ENCODE measurements at places on chromosomes 12 and 14.

DNA sequence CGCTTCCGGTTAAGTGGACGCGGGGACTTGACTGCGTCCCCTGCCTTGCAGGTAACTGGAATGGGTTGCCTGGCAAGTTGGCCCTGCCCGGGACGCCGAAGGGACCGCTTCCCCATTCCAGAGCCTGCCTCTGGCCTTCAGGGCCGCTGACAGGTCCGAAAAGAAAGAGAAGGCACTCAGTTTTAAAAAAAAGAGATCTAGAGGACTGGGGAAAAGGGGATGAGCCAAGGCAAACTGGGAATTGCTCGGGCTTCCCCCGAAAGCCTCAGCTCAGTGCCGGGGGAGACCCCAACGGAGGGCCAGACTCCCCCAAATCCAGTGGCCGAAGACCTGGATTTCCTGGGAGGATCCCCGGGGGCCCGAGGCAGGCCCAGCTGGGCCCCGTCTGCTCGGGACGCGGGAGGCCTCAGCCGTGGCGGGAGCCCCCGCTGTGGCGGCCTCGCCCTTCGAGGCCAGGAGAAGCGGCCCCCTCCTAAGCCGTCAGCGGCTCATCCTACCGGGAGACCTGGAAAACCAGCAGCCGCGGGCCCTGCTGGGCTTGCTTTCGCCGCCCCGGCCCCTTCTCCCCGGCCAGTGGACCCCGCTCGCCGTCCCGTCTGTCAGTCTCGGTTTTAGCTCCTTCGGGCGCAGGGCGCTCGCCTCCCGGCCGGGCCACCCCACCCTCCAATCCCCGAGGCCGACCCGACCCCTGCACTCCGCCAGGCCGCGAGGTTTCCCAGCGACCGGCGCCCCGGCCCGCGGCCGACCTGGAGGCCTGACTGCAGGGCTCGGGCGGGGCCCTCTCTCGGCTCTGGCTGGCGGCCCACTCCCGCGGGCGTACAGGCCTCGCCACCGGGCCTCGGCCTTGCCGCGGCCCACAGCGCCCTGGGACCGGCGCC lies 12.5 kb downstream of the OTX2 start:
- DNase-seq, result no peak

DNA sequence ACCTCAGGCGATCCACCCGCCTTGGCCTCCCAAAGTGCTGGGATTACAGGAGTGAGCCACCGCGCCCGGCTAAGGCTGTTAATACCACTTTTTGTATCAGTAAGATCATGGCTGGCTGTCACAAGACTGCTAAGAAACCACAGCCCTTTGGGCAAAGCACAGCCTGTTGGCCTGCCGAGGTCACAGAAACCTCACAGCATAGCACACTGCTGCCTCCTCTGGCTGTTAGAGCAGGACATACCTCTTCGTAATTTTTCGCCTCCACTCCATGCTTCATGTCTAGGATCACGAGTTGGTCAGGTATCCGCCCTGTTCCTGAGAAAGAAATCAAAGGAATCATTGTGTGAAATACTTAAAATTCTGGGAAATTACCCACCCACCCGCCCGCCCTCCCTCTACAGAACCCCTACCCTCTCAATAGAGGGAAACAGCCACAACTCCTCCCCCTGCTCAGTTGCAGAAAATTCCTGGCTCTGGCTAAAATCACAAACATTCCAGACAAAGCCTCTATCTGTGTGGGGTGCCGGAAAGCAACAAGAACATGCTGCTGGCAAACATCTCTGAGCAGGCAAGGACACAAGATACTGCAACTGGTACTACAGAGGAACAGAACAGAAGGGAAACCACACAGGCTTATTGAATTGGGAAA lies 20.7 kb upstream of the NEK9 start:
- peak; percentile 35 for DNase-seq

DNA sequence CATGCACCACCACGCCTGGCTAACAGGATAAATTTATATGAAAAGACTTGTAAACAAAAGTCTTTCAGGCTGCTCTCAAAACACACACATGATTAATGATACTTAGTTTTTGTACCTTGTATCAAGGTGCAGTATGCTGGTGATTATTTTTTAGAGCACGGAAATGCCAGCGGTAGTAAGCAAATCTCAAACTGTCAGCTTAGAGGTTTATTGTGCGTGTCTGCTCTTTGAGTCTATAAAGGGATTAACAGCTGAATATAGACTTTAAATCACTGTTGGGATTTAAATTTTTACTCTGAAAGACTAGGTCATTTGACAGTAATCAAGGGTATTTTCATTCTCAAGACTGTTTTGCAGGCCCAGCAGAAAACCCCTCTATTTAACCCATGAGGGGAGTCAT lies 50.5 kb downstream of the PLEKHA5 start:
- DNase-seq, result no peak

GRCh38 chr14:99055019-99055418 lies 217.0 kb downstream of the BCL11B start:
- no peak for DNase-seq

- no peak for DNase-seq
These were observed 159.2 kb downstream of the SYT1 start for GRCh38 chr12:79023784-79024183.

GRCh38 chr14:96926001-96926400 lies 128.8 kb downstream of the VRK1 start:
- no peak for DNase-seq

DNA sequence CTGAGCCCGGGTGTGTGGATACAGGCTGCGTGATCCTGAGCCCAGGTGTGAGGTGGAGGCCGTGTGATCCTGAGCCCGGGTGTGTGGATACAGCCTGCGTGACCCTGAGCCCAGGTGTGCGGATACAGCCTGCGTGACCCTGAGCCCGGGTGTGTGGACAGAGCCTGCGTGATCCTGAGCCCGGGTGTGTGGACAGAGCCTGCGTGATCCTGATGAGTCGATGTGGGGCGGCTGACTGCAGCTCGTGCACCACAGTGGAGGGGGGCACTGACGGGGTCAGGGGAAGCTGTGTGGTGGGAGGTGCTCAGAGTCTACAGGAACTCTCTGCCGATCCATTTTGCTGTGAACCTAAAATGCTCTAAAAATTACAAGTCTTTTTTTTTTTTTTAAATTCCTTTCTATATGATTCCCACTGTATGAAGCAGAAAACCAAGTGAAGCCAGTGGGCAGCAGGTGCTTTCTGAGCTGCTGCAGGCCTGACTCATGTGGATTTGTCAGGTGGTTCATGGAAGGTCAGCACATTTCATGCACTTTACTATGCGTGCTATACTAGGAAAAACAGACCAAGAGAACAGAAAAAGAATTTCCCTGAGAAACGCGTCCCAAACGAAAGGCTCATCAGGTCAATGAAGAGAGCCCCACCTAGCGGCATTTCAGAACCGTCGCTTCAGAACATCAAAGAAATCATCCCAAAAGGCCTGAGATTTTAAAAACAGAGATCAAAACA lies 19.3 kb downstream of the BRF1 start:
- peak; percentile 27 for DNase-seq

DNA sequence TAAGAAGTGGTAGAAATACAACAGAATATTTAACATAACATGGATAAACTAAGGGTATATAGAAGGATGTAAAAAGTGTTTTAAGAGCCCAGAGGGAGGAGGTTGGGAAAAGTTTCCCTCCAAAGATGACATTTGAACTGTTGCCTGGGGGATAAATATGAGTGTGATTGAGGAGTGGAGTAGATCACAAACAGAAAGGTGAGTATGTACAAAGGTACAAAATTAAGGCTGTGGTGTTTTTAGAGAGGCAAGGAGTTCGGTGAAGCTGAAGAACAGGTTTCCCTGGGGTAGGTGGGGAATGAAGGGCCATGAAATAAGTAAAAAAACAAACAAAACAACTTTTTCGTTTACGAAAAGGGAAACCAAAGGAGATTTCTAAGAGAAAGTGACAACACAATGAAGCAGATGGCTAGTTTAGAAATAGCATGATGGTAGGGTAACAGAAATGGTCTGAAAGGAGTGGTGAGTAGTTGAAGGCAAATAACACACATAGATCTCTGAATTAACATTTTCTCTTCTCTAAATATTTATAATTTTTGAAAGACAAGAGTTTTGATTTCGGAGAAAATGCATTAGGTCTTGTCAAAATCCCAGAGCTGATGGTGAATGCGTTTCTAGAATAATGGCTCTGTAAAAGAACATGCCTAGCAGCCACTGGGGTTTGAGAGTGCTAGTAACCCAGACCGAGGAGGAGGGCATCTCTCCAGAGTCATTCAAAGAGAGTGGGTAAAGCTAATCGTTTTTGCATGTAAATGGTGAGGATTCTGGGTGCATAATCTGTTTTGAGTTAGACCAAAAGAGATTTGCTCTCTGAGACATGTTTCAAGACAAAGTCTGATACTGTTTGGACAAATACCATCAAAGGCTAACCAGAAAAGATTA lies 240.4 kb upstream of the DCN start:
- DNase-seq, result no peak

- DNase-seq, result no peak
These were observed 538.2 kb upstream of the TBX3 start for GRCh38 chr12:115222220-115222619.

GRCh38 chr14:52077256-52077979 lies 8.6 kb upstream of the NID2 start:
- no peak for DNase-seq

DNA sequence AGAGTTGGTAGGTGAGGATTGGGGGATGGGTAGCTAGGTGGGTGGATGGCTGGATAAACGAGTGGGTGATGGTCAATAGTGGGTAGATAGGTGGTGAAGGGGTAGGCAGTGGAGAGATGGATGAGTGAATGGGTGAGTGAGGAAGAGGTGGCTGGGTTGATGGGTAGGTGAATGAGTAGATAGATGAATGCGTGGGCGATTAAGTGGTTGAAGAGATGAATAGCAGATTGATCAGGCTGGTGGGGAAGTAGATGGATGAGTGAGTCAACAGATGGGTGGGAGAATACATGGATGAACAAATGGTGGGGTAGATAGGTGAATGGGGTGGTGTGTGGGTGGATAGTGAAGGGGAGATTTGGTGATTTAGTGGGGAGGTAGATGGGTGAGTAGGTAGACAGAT lies 51.1 kb downstream of the SYNE3 start:
- peak; percentile 15 for DNase-seq

DNA sequence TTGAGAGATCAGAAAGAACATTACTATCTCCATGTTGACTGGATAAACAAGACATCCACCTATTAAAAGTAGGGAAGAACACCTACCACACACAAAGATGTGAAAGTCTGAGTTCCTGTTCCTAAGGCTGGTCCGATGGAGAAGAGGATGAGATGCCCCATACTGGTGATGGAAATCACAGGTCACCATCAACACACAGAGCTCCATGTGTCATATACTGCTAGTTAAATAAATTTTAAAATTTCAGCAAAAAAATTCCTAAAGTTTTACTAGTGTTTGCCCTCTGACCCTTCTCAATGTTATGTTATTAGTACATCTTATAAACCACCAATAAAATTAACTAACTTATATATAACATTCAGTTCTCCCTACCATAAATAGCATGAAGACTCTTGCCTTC lies 59.1 kb downstream of the KCNA5 start:
- DNase-seq, result no peak

- DNase-seq, result no peak
These were observed 33.6 kb downstream of the AACS start for GRCh38 chr12:125098676-125099408.

DNA sequence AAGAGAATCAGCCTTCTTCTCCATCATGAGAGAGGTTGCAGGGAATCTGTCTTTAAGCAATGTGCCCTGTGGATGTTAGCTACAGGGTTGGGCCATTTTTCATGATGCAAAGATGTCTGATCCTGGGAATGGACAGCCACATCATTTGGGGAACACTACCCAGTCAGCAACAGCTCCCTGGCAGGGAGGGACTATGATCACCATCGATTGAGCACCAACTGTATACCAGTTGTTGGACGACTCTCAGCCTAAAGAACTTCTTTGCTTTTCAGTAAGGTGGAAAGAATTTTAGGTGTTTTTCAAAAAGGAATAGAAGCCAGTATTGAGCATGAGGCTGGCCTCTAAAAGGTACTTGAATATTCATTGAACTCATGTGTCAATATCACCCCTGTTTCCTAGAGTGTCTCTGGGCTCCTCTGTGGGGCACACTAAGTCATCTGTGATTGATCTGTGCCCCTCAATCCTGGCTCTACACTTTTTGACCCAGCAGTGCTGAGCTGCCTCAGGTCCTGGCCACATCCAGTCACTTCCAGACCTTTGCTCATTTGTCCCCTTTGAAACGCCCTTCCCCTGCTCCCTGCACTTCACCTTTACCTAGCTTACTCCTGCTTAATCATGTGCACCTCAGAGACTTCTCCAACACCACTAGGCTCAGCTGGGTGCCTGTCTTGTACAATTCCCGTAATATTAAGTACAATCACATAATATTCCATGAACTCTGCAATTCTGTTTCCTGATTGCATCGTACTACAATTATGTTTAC lies 2.2 kb upstream of the CLMN start:
- DNase-seq, result no peak

Measured in activated CD4-positive, alpha-beta T cell treated with anti-CD3 and anti-CD28 coated beads for 48 hours (primary cell).